ENCODE measurements at places on chromosomes 2 and 18.

DNA sequence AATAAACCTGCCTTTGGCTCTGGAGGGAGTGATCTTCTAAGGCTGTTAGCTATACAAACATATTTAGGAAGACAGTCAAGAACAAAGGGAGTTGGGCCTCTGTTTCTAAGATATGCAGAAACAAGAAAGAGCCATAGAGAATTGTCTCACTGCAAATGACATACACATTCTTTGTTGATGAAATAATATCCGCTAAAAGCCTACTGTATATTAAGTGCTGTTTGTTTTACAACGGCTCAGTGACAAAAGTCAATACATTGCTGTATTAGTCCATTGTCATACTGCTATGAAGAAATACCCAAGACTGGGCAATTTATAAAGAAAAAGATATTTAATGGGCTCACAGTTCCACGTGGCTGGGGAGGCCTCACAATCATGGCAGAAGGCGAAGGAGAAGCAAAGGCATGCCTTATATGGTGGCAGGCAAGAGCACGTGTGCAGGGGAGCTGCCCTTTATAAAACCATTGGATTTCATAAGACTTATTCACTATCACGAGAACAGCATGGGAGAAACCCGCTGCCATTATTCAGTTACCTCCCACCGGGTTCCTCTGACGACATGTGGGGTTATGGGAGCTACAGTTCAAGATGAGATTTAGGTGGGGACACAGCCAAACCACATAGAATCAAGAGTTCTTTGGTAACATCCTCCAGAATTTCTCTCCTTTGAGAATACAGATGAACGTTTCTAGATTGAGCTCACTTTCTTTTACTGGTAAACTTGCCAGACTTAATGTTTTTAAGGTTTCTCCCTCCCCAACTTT, 157.8 kb downstream of the PIK3C3 start:
- DNase-seq: no peak

DNA sequence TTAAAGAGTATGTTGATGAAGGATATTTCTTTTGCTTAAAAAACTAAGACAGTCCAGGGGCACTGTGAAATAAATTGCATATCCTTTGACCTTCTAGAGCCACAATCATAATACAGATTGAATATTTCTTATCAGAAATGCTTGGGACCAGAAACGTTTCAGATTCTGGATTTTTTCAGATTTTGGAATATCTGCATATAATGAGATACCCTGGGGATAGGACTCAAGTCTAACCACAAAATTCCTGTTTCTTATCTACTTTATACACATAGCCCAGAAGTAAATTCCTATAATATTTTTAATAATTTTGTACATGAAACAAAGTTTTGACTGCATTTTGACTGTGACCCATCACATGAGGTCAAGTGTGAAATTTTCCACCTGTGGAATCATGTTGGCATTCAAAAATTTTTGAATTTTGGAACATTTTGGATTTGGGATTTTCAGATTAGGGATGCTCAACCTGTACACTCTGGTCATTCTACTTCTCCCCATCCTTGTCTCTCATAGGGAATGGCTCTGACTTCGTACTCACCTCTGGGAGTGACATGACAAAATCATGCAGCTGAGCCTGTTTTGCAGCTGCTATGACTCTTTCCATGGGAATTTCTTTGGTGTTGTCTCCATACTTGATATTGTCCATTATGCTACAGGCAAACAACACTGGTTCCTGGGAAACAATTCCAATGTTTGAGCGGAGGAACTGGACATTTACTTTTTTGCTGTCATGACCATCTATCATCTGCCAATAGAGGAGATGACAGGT, 25.7 kb downstream of the G6PC2 start:
- DNase-seq: no peak

DNA sequence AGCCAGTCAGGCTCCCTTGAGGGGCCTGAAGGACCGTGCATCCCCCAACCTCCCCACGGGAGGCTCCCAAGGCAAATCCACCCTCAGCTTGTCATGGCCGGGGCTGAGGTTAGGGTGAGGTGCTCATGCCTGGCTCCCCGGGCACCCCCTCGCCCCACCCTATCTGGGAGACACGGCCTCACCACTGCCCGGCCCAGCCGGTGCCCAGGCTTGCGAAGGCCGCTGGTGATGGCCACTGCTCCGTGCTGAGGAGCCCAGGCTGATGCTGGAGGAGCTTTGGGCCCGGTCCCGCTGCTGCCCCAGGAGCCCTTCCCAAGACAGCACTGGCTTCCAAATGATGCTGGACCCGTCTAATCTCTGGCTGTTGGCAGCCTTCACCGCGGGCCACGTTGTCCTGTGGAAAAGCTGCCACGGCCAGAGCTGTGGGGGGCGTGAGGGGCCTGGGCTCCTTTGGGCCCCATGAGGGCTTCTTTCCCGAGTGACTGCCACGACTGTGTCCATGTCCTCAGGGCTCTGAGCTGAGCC, 135.7 kb upstream of the CTDP1 start:
- no peak for DNase-seq

GRCh38 chr2:64699712-64700111, 46.0 kb upstream of the SERTAD2 start:
- no peak for DNase-seq

Measured in iPS-NIHi11 (cell line).